ENCODE measurements at places on chromosomes 5 and 9.

GRCh38 chr9:114303571-114303970 lies 19.3 kb upstream of the ORM1 start:
- DNase-seq = peak; percentile 32

DNA sequence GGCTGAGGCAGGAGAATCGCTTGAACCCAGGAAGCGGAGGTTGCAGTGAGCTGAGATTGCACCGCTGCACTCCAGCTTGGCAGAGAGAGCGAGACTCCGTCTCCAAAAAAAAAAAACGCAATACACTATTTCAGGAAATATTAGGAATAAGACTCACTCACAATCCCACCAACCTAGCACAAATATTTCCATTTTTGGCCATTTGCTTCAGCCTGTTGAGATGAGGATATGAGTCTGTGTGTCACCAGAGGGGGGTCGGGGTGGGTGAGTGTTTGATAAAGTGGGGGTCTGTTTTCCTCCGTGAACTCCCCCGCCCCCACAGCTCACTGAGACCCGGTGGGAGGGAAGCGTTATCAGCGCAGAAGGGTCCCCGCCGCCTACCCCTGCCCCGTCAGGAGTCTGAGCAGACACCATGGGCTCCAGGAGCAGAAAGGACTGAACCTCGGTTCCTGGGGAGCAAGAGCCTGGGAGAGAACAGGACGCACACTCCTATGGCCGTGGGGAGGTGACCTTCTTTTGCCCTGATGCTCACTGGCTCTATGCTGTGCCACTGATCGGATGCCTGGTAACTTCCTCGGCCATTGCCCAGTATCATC lies 153.8 kb upstream of the PHYKPL start:
- DNase-seq = no peak

DNA sequence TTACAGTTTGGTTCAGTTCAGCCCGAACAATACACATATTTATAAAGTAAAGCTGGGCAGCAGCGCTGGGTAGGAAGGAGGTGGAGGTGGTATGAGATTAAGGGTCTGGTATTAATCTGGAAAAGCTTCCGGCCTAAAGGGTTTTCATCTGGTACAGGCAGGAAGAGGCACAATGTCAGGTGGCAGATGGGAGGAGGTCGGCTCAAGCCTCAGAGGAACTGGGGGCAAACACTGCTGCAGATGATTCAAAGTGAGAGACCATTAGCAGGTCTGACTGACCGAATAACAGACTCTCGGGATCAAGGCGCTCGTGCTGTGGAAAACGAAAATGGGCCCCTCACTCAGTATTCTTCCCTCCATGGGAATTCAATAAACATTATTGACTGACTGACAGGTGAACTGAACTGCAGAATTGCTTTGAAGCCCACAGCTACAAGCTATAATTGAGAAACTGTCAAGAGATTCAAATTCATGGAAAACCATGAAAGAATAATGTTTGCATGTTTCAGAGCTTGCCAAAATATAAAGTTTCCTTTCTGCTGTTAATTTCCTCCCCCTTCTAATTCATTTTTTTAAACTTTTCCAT lies 75.3 kb downstream of the TMEM167A start:
- no peak for DNase-seq

DNA sequence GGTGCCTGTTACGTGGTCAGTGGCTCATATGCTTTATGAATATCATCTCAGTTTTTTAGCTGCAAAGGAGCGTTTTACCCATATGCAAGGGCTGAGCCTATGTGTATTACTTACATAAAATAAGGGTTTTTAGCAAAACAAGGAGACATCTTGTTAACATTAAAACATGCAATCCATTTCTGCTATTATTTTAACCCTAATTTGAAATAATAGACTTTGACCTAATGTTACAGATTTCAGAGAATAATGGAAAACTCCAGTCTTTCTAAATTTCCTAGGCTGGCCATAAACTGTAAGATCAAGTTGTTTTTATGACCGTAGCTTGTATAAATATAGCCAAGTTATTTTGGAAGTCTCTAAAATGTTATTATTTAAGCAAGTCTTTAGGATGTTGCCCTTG lies 121.1 kb upstream of the SEMA6A start:
- no peak for DNase-seq

DNA sequence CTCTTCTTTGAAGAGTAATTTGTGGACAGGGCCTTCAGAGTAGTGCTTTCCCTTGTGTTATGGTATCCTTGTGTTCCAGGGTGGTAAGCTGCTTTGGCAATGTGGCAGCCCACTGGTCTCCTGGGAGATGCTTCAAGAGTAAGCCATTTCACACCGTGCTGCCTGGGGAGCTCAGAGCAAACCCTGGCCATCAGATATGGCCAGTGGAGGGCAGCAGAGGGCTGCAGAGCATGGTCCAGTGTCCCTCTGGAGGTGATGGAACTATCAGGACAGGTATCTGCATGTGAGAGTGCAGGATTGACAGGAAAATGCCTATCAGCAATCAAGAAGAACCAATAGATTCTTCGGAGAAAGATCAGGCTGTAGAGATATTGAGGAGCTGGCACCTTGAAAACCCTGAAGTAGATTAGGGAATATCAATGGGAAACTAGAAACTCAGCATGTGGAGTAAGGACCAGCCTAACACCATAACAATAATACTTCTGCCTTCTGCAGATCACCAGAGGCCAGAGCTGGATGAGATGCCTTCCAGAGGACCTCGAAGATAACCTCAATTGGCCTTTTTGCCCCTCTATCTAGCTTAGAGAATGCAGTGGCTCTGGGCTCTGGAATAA lies 90.8 kb downstream of the PLPPR1 start:
- peak; percentile 52 for DNase-seq

DNA sequence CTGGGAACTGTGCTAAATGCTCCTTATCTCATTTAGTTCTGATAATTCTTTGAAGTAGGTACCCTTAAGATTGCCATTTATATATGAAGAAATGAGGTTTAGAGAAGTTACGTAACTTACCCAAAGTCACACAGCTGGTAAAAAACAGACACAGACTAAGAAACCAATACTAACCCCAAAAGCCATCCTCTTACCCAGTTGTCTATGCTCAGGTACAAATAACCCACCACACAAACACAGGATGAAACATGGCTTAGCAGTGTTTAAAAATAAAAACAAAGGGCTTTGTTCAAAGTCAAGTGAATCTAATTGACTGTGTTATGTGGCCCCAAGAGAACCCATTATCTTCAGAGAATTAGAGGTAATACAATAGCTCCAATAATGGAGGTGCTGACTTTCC lies 37.0 kb upstream of the IL7R start:
- no peak for DNase-seq

GRCh38 chr5:137833463-137833862 lies 34.2 kb upstream of the MYOT start:
- no peak for DNase-seq

GRCh38 chr9:130541533-130541932 lies 37.8 kb upstream of the FUBP3 start:
- no peak for DNase-seq

DNA sequence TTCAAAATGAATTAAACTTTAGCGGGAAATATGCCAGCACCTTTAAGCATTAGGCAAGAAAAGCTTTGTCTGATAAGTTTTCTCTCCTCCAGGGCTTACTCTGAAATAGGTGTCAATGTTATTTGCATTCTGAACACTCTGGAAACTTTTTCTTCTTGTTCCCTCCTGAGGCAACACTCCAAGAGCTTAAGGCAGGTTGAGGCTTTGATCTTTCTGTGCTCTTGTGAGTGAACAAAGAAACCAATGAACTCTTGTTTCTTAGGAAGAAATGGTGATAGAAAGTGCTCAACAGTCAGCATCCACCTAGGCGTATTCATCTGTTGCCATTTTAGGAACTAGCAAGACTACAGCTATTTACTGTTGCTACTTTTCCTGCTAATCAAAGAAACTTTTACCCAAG lies 259.8 kb downstream of the NFIB start:
- DNase-seq = no peak

- DNase-seq = peak; percentile 17
Measured at GRCh38 chr9:14311956-14312685, 1.8 kb downstream of the NFIB start.

- DNase-seq = no peak
Measured at GRCh38 chr5:38403877-38404635, 145.7 kb downstream of the EGFLAM start.

- DNase-seq = no peak
Measured at GRCh38 chr9:137691646-137692351, 73.0 kb downstream of the EHMT1 start.

- DNase-seq = no peak
Measured at GRCh38 chr9:116286297-116286696, 132.7 kb downstream of the PAPPA start.

DNA sequence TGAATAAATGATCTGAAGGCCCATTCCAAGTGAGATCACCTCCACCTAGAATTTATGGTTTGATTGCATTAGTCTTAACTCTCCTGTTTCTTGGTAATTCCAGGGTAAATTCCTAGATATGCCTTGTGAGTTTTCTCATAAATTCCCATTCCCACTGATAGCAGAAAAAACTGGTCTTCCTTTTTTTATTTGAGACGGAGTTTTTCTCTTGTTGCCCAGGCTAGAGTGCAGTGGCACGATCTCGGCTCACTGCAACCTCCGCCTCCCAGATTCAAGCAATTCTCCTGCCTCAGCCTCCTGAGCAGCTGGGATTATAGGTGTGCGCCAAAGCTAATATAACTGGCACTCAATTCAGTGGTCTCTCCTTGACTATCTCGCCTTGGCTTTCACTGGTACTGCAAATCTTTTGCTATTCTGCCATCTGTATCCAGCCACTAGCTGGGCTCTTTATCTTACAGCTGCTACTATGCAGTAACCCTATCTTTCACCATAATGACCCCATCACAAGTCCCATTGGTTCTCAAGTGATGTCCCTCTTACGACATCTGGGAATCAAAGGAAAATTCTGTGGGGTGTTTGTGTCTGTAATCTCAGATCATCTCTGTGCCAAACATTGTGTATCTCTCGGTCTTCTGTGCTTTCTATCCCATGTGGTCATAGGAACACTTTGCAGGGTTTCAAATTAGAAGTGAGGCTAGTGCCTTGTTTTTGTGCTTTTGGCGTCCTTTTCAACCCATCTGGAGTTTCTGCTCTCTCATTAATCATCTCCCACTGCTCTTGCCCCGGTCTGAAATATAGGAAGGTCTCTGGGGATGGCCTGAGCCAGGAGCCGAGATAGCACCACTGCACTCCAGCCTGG lies 14.4 kb downstream of the HNRNPK start:
- DNase-seq = no peak

DNA sequence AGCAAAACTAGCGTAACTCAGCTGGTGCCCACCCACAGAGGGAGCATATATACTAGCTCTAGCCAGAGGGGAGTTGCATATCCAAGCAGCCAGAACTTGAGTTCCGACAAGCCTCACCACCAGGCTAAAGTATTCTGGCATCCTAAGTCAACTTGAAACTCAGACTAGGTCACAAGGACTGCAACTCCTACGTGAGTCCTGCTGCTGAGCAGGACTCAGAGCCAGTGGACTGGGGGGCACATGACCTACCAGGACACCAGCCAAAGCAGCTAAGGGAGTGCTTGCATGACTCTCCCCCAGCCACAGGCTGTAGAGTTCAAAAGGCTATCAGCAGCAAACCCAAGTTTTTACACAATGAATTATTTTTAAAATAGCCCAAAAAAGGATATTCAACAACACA lies 26.1 kb downstream of the SPDL1 start:
- no peak for DNase-seq

DNA sequence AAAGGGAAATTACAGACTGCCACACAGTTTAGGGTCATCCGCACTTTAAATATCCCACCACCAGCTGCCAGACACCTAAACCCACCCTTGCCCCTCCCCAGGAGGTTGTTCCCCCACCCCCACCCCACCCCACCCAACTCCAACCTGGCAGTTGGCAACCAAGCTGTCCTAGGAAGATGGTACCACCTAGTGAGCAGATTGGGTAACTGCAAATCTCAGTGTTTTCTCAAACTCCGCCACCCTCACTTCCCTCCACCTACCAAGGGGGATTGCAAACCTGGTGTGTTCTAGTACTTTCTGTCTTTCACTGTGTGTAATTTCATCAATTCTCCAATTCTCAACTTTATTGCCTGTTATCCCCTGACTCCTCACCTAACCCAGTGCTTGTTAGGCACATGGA lies 323.8 kb upstream of the IRX2 start:
- DNase-seq = no peak

GRCh38 chr9:81682797-81683196 lies 6.5 kb downstream of the TLE1 start:
- no peak for DNase-seq
